ENCODE measurements at places on chromosomes 12 and 14. TPM values are rescaled to one million over a fixed set of nuclear protein-coding genes. Genes with fewer than 3 reads are reported as not detected.

GRCh38 chr12:68240975-68241374 is 12.4 kb downstream of the IL22 start:
- no peak for DNase-seq

- no peak for DNase-seq
Measured at GRCh38 chr14:21852061-21852664, 178.5 kb upstream of the OR4E1 start.

- no peak for DNase-seq
Measured at GRCh38 chr14:37278636-37279538, 81.2 kb downstream of the MIPOL1 start.

DNA sequence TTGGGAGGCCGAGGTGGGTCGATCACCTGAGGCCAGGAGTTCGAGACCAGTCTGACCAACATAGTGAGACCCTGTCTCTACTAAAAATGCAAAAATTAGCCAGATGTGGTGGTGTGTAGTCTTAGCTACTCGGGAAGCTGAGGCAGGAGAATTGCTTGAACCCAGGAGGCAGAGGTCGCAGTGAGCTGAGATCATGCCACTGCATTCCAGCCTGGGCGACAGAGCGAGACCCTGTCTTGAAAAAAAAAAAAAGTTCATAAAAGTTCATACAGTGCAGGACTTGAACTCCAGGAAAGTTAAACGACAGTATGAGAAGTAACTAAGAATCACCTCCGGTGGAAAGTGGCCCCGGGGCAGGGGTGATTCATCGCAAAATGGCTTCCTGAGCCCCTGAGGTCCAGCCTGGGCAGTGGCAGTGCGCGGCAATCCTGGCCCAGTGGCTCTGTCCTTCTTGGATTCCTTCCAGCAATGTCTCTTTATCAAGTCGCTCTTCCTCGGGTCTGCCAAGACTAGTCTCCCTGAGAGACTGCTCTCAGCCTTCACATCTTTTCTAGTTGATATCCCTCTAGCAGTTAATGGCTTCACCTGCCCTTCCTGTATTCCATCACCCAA is 16.7 kb upstream of the MAP1LC3B2 start:
- no peak for DNase-seq

DNA sequence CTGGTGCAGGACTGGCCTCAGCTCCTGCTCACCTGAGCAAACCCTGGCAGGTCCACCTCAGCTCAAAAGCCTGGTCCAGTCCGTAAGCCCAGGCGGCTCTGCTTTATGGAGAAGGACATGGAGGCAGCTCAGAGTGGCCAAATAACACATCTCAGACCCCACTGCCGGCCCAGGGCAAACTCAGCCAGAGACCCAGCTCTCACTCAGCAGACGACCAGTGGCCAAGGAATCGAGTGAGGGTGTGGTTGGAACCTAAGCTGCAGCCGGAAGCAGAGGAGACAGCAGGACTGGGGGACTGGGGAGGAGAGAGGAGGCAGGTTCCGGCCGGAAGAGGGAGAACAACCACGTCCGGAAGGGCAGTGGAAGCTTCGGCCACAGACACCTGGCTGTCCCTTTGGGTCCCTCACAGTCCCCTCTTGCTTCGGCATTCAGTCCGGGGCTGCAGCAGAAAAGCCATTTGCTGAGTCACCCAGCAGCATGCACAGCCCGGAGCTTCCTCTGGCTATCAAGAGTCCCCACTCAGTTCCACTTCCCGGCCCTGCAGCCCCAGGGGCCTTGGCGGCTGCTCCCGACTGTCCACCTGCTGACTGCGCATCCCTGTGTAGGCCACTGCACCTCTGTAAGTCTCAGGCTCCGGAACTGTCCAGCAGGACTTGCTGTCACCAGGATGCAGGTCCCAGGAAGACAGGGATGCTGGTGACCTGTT is 104.0 kb downstream of the CALM1 start:
- DNase-seq: no peak

The KRT85 gene
- total RNA-seq: not detected
